Stimulated activated CD4-positive, alpha-beta T cell treated with anti-CD3 and anti-CD28 coated beads, Interleukin-4, amount 100 ng/mL, for 24 hours (primary cell): ENCODE measurements at places on chromosomes 7 and 10.
A peak's percentile ranks its signal among the peaks of the same experiment; 100 is the strongest.

- peak; percentile 29 for DNase-seq
Observed at GRCh38 chr10:42783181-42783549, 570 bp downstream of the BMS1 start.

- DNase-seq: no peak
Observed at GRCh38 chr7:2175514-2175913, 57.2 kb downstream of the MAD1L1 start.

DNA sequence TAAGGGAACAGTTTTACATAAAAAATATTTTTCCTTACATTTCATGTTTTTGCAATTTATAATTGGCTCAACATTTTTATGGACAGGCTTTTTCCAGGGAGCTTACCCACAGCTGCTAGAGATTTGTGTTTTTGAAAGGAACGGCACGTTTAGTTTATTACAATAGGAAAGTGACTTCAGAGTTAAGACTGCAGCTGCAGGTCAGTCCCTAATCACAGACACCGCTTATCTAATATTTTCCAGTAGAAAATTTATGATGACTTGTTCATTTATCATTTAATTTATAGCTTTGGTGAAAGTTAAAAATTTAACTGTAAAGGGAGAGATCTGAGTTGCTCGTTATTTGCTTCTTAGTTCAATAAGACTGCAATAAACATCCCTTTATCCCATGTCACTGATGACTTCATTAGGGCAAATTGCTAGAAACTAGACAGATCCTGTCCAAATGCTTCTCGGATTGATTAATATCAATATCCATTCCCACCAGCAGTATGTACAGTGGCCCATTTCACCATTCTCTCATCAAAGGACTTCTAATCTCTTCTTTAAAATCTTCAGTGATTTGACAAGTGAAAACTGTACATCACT is 97.0 kb upstream of the ODAD2 start:
- no peak for DNase-seq

GRCh38 chr10:46543466-46544377 is 12.7 kb downstream of the GPRIN2 start:
- DNase-seq: no peak

GRCh38 chr10:69644658-69645295 is 14.7 kb downstream of the FAM241B start:
- DNase-seq: peak; percentile 34

GRCh38 chr10:87623191-87623590 is 36.5 kb upstream of the PAPSS2 start:
- no peak for DNase-seq

DNA sequence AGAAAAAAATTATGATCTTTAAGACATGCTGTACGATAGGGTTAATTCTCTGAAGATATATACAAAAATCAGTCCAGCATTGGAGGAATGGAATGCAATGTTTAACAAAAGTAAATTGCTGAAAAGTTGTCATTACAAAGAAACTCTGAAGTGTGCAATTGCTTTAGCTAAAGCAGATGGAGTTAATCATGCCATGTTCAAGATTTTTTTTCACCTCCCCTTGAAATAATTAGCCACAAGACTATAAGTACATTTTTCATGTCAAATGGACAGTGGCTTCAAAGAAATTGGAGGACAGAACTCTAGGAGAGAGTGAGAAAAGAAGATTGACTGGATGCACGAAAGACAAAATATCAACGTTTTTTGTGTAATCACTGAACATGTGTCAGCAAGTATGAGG is 63.1 kb upstream of the MEOX2 start:
- DNase-seq: no peak

DNA sequence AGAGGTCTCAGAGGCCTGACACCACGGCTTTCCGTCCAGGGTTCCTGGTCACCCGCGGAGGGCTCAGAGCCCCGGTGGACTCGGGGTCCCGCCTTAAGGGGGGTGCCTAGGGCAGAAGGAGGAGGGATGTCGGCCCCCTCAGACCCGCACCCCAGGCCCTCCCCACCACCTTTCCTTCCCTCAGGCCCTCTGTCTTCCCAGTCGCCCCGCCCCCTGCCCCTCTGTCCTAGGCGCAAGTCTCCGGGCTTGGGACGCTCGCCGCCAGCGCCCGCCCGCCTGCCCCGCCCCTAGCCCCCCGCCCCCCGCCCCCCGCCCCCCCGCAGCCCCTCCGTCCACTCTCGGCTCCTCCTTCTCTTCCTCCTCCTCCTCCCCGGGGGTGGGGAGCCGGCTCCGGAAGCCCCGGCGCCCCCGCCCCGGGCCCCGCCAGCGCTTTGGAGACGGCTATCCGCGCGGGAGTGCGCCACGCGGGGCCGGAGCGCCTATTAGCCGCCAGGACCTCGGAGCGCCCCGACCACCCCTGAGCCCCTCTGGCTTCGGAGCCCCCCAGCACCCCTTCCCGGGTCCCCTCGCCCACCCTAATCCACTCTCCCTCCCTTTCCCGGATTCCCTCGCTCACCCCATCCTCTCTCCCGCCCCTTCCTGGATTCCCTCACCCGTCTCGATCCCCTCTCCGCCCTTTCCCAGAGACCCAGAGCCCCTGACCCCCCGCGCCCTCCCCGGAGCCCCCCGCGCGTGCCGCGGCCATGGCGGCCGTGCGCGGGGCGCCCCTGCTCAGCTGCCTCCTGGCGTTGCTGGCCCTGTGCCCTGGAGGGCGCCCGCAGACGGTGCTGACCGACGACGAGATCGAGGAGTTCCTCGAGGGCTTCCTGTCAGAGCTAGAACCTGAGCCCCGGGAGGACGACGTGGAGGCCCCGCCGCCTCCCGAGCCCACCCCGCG is at the start of gene AEBP1:
TSS of gene AEBP1 (plus strand) at position 423 of the 937 bp plus-strand sequence. CDS start at position 744, 321 bp downstream.
- DNase-seq: no peak

GRCh38 chr7:85336086-85336485 is 149.2 kb upstream of the SEMA3D start:
- DNase-seq: no peak

- DNase-seq: no peak
Observed at GRCh38 chr10:24716295-24716694, 7.4 kb downstream of the ARHGAP21 start.

GRCh38 chr7:94392393-94392786 is 2.3 kb upstream of the COL1A2 start:
- no peak for DNase-seq

DNA sequence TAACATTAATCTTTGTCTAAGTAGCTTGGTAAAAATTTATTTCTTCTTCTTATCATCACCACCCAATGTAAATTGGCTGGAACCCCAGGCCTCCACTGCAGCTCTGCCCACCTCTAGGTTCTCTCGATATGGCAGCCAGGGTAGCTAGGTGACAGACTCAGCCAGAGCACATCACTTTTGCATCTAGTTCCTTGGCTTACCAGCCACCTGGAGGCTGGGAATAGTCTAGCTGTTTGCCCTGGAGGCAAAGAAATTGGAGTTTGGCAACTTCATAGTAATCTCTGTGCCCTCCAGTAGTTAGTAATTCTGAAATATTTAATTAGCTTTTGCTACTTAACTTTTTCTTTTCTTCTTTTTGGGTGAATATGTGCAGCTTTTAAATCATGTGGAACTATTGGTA is 9.4 kb downstream of the IFRD1 start:
- no peak for DNase-seq

DNA sequence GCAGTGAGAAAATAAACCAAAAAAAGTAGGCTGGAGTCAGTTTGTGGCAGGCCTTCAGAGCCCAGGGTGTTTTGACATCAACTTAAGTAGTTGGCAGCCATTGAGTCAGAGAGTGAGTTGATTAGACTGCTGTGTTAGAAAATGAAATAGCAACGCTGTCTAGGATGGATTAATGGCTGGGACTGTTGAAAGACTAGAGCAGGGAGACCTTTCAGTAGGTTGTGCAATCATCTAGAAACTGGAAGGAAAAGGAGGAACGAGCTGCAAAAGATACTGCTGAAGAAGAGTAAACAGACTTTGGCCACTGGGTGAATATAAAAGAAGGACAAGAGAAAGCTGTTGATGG is 28.6 kb upstream of the TRIL start:
- DNase-seq: no peak

DNA sequence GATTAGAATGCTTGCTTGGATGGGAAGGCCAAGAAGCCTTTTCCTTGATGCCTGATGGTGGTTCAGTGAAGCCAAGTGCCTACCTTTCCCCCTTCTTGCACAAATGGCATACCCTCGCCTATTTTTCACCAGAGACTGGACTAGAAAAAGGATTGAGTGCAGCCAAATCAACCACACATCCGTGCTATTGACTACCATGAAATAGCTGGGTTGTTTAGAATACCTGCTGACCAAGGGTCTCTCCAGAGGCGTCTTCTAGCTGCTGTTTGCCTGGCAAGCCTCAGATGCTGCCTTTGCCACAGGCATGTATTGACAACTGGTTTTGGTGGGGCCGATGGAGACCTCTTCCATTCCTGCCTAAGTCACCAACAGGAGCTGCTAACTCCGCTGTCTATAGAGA is 146.5 kb downstream of the NRF1 start:
- no peak for DNase-seq

DNA sequence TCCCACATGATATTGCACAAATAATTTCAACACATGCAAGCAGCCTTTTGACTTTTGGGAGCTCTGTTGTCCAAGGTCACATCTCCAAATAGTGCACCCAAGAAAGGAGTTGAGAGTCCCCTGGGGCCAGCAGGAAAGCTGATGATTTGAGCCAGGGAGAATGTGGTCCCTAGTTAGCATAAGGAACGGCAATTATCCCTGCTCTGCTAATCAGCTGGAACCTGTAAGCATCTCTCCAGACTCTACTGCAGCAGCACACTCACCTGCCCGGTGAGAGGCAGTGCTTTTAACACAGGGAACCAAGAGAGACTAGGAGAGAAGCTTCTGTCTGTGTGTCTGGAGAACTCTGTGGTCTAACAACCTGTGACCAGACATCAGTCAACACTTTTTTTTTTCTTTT is 17.0 kb downstream of the TRPV5 start:
- no peak for DNase-seq

DNA sequence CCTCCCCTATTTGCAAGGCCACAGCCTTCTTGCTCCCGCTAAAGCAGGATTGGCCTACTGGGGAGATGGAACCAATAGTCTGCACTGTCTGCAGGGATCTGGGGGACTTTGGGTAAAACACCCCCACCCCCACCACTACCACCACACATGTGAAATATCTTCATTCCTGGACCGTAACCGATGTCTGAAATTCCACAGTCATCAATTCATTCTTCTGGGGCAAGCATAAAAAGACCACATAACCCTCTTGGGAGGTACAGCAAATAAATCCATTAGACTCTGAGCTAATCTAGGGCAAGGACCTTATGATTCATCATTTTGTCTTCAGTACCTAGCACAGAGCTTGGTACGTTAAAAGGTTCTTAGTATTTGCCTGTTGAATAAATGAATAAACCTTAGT is 307.8 kb downstream of the GPAM start:
- DNase-seq: no peak

DNA sequence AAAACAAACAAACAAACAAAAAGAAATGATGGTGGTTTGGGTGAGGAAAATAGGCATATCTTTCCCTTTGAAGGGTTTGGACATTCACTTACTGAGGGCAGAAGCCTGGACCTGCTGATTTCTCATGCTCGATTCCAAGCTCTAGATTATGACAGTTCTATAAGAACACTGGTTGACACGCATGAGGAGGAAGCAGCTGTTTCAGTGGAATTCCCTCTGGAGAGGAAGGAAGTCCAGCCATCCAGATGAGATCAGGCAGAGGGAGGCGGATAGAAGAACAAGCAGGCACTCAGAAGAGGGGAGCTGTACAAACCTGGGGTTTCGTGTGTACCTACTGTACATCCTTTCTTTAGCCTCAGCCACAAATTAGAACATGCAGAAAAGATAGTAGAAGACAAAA is 691.9 kb downstream of the INHBA start:
- DNase-seq: no peak

DNA sequence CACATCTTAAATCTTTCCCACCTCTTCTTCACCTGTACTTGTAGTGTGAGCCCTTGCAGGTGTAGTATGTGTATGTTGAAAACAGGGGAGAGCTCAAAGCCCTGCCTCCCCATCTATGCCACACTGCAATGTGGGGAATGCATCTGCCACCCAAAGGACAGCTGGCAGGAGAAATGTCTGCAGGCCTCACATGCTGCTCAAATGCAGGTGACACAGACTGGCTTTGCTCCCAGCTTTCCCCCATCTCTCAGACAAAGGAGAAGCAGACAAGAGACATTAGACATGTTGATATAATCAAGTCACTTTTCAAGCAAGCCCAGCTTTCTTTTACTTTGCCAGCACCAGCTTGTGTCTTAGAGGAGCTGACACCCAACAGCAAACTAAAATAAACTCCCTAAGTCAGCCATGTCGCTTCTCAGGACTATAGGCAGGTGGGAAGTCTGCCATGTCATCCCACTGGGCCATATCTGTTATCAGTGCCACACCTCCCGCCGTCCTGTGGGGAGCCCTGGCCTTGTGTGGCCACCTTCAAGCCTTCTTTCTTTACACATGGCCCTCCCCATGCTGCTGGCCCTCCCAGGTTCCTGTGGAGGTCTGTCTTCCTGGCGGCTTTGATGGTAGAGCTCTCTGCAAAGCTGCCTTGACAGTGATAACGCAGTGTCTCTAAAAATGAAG is 102.1 kb downstream of the CXCL12 start:
- no peak for DNase-seq

DNA sequence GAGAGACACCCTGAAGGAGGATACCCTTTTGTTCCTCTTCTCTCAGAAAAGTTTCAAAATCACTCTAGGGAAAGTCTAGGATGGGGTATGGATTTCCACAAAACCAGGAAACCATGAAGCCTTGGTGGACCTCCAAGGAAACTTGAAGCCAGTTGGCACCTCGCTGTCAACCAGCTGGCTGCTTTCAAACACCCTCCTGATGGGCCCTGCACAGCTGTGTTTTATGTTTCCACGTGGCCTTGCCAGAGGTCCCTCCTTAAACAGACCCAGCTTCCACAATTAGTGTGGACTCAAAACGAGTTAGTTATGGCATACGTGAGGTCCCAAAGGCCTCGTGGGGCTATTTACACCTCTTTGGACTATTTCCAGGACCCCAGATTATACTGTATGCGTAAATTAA is 5.9 kb downstream of the PPP1R3A start:
- no peak for DNase-seq

- DNase-seq: no peak
Observed at GRCh38 chr10:116905845-116906210, 56.5 kb downstream of the ENO4 start.

DNA sequence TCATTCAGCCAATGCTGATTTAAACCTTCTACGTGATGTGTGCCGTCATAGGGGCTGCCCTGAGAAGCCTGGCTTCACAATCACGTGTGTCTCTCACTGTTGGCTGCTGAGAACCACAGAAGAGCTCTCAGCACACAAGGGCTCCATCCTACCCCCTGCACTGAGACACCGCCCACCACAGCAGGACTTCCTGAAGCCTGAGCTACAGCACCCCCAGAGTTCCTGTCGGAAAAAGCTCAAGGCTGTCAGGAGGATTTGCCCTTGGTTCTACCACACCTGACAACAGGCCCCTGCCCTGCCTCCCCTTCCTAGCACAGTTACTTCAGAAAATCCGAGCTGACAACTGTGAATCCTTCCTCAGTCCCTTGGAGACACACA is 191.9 kb downstream of the MAD1L1 start:
- no peak for DNase-seq

- DNase-seq: no peak
Observed at GRCh38 chr10:34190580-34190979, 624.5 kb downstream of the PARD3 start.

DNA sequence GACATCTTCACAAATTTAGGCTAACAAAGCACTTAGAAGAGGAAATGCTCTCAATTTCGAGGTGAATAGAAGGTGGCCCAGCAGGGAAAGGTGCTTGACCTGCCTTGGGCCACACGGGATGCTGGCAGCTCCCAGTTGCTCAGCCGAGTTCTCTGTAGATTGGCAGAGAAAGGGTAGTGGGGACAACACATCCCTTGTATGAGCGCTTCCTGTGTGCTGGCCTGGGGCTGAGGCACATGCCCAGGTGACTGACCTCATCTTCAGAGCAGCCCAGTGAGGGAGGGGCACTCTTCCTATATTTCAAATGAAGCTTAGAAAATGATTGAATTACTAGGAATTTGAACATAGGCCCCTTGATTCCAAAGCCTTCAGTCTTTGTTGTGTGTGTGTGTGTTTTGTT is 20.2 kb downstream of the BAG3 start:
- no peak for DNase-seq
